ENCODE measurements at places on chromosomes 2 and 18. TPM values are rescaled to one million over a fixed set of nuclear protein-coding genes. Genes with fewer than 3 reads are reported as not detected.

DNA sequence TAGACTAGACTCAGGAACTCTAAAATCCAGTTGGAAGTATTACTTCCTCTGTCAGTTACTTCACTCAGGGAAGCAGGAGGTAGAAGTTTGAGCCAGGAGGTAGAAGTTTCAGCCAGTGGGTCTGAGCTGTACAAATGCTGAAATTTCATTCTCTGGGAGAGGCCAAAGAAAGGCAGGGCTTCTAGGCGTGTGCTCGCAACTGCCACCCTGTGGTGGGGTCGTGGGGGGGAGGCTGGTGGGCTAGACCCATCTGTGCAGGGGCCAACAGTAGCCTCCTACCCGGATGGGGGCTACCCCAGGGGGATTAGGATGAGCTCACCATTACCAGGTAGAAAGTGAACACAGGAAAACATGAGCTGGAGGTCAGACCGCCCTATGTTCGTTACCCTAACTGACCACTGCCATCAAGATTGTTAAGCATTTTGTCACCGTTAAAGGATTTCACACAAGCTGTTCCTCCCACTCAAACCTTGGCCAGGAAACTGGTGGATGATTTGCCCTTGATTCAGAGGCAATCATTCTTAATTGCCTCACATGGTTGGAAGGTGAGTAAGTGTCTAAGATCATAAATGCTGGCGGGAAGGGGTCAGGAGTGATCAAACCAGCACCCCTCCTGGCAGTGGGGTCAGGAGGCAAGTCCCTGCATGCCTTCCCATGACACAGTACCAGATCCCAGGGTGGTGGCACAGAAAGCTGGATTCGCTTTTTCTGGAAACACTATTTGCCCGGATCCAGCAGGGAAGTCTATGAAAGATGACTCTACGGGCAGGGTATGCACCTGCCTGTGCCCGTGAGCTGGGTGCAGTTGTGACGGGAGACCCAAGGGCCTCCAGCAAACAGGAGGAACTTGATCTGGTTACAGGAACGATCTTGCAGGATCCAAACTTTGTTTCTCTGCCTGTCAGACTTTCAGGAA is 5.2 kb upstream of the FHL2 start:
- DNase-seq: peak; percentile 84

DNA sequence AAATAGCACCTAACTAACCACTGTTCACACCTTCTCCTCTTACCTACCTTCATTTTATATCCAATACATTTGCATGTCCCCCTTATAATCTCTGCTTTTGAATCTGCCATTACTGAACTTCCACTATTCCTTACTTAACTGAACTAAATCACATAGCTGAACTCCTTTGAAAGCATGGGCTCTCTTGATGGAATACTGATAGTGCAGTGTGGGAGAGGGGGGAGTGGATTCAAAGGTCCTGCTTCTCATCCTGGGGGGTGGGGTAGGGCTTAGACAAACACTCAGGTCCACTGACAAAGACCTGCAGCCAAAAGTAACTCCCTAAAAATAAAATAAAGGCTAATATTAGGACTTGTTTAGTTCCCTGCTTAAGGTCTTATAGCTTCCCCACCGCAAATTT is 8.6 kb downstream of the MCEE start:
- DNase-seq: no peak

DNA sequence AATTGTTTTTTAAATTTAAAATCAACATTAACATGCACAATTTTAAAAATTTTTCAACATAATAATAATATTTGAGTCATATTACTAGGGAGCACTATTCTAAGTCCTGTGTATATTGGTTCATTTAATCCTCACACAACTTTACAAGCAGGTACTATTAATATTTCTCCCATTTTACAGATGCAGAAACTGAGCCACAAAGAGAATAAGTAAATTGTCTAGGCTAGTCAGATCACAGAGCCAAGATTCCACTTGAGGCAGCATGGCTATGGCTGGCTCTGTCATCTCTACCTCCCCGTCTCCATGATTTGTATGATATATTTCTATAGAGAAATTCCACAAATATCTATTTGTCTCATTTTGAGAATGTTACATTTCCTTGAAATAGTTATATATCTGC is 15.1 kb downstream of the CCNT2 start:
- no peak for DNase-seq

GRCh38 chr2:65818873-65819451 is 386.6 kb upstream of the SPRED2 start:
- no peak for DNase-seq

- no peak for DNase-seq
These were observed 175.9 kb upstream of the FN1 start for GRCh38 chr2:215611609-215612386.

GRCh38 chr18:49623571-49623970 is 61.7 kb downstream of the LIPG start:
- DNase-seq: no peak

DNA sequence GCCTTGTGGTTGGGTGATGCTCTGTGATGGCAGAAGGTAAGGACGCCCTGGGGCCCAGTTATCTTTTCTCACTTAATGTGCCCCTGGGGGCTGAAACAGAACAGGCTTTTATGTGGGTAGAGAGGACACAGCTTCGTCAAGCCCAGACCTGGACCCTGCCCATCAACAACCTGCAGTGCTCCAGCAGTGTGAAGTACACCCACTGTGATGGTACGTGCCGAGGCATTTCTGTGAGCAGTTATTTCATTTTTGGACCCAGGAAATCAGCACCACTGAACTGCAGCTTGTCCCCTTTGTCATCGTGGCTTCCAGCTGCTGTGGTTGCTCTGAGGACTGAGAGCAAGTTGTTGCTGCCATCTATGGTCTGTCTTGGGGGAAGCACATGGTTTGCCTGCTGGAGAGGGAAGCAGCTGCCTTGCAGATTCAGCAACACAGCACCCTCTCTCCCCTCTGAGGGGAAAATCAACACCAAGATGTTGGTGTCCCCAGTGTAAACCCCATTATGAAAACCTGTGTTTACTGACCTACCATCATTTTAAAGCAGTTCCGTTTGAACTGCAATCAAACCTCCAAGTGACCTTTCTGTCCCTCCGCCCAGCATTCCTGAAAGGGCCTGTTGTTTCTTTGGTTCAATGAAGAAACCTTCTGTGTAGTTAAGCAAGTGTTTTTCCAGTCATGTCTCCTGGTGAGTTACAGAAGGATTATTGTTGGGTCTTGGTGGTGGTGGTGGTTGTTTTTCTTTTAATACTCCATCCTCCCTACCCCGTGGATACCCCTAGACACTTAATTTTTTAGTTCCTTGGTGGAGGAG is 158.2 kb downstream of the MGAT5 start:
- peak; percentile 92 for DNase-seq

- DNase-seq: peak; percentile 38
These were observed 69.2 kb upstream of the CABLES1 start for GRCh38 chr18:23066060-23066459.

DNA sequence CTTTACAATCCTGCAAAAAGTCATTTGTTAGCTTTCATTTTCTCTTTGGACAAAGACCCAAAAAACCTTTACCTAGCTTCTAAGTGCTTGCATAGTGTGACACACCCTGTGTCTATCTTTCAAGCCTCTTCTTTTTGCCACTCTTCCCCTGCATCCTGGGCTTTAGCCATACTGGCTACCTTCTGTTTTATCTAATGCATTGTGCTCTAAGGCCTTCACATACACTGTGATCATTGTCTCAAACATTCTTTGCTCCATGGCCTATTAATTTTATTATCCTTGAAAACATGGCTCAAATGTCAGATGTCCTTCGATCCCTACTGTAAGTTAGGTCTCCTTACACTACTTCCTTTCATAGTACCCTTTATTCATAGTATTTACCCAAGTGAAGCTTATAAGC is 84.4 kb downstream of the PIK3C3 start:
- DNase-seq: no peak

Gene MARCHF4
- polyA plus RNA-seq: not detected

Gene NOSTRIN
- 11.6 TPM for polyA plus RNA-seq

Gene LRP1B
- 1.7 TPM for polyA plus RNA-seq

Gene PER2
- 3.6 TPM for polyA plus RNA-seq

Gene GAL3ST2
- polyA plus RNA-seq: not detected
